Bronchial smooth muscle cell (primary cell): ENCODE measurements at places on chromosomes 3 and 15. TPM values are rescaled to one million over a fixed set of nuclear protein-coding genes. Genes with fewer than 3 reads are reported as not detected.

The AADACL2 gene
- total RNA-seq: not detected in 2 replicates

The GOLGA8J gene
- 0.09 TPM in 1 of 2 replicates, not detected in the other for total RNA-seq

The MINAR1 gene
- total RNA-seq: 0.43 and 0.63 TPM in 2 replicates

The EMC7 gene
- 24.1 and 35.1 TPM in 2 replicates for total RNA-seq

The CNTN3 gene
- 0.17 and 0.32 TPM in 2 replicates for total RNA-seq

The CCDC51 gene
- total RNA-seq: 36.0 and 43.8 TPM in 2 replicates

The CLDN18 gene
- not detected in 2 replicates for total RNA-seq

The RAF1 gene
- 85.2 and 92.4 TPM in 2 replicates for total RNA-seq

The FAM43A gene
- total RNA-seq: 7.7 and 15.5 TPM in 2 replicates

The UBA7 gene
- 53.9 and 64.4 TPM in 2 replicates for total RNA-seq

The CIAO2A gene
- 34.3 and 82.7 TPM in 2 replicates for total RNA-seq

The SIDT1 gene
- not detected in 2 replicates for total RNA-seq

The LTK gene
- 0.17 and 0.63 TPM in 2 replicates for total RNA-seq

The METTL6 gene
- total RNA-seq: 25.0 and 26.5 TPM in 2 replicates

The MRPS11 gene
- total RNA-seq: 38.1 and 40.1 TPM in 2 replicates

The MED12L gene
- 0.09 and 0.47 TPM in 2 replicates for total RNA-seq

The CFAP100 gene
- total RNA-seq: not detected in 2 replicates

The ITPKA gene
- total RNA-seq: 5.2 TPM in 2 replicates

The NLGN1 gene
- 1.9 and 2.9 TPM in 2 replicates for total RNA-seq

The GOLGA8R gene
- 2.7 TPM in 2 replicates for total RNA-seq

The CCR8 gene
- total RNA-seq: not detected in 2 replicates
